ENCODE measurements at places on chromosomes 13 and 19.

- DNase-seq: peak; percentile 76
These were observed 31.2 kb downstream of the TMPRSS9 start for GRCh38 chr19:2391118-2391725.

DNA sequence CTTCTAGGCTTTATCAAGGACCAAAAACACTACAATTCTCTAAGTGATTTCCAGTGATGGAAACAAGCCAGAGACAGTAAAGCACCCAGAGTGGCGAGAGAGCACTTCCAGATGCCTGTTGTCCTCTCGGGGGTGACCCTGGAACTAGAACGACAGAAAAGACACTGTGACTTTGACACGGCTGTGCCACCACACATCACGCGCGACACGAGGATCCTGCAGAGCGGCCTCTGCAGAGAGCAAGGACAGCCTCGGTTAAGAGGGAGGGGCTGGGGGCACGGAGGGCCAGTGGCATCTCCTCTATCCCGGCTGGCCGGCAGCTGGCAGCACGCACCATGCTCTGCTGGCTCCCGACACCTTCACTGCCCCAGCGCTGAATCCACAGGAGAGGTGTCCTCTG, 42.3 kb downstream of the SUGP2 start:
- DNase-seq: no peak

DNA sequence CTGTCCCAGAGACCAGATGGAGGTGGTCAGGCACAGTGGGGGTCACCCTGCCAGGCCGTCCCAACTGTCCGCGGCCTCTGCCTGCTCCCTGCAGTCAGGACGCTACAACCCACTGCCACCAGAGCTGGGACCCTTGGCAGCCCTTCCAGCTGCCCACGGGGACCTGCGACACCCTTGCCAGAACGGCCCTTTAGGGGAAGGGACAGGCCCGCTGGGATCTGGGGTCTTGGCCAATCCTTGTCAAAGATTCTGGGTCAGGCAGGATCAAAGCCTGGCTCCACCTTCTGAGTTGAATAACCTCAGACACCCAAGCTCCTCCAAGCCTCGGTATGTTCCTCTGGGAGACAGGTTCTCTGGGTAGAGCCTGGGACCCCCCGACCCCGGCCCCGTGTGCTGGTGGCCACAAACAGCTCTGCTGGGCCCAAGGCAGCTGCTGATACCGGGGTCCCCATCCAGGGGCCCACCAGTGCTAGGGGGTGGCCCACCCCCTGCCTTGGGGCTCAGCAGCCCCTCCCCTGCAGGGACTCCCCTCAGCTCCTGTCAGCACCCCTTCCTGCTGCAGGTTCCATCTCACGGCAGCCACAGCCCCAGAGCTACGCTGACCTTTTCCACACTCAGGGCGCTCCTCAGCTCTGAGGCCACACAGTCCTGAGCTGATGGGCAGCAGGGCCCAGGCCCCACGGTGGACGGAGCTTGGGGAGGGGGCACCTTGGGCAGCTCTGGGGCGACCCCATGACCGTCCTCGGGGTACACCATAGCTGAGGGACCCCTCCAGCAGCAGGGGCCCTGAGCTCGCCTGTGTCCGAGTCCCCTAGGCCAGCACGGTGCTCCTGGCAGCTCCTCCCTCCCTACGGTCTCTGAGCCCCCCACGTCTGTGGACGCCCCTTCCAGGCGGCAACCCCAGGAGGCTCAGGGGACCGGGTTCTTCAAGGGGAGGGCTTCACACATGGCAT, 18.4 kb downstream of the SBNO2 start:
- DNase-seq: peak; percentile 43

DNA sequence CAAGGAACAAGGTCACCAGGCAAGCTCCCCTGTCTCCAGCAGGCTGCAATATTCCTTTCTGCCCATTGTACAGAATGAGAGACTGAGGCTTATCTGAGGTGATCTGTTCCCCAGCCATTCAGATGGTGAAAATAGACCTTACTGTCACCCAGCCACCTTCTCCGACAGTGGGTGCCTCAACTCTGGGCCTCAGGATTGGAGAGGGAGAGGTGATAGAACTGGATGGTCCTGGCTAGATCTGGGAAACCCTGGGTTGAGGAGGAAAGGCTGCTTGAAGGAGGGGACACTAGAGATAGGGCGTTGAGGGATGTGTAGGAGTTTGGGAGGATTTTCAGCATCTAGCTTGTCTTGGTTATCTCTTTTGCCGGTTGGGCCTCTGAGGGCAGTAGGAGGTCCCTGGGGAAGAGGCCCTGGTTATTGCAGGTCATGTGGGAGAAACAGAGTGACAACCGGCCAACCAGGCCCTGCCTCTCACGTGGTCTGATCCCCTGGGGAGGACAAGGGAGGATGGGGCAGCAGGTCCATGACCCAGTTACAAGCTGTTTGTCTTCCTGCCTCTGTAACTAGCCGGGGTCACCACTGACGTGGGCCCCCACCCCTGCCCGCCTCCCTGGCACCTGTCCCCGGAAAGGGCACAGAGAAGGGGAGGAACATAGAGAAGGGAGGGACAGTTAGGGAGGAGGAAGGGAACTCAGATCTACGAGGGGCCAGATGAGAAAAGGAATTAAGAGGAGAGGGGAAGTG, 8.2 kb downstream of the NFIC start:
- DNase-seq: no peak

DNA sequence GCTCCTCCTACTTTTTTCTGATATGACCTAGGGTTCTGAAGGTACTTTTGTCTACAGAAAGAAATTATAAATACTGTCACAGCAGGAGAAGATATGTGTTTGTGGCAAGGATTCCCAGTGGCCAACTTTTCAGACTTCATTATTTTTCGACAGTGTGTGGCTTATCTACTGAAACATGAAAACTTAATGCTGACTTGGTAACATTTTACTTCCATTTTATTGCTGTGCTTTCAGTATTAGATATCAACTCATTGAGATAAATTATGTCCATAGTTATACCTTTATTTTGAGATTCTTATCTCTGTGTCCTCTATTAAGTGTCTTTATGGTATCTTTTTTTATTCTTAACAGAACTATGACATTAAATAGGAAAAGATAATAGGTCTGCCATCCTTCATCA, 700.0 kb downstream of the PCDH9 start:
- DNase-seq: no peak

- DNase-seq: no peak
These were observed 1.5 kb upstream of the KCNN4 start for GRCh38 chr19:43782311-43782660.

DNA sequence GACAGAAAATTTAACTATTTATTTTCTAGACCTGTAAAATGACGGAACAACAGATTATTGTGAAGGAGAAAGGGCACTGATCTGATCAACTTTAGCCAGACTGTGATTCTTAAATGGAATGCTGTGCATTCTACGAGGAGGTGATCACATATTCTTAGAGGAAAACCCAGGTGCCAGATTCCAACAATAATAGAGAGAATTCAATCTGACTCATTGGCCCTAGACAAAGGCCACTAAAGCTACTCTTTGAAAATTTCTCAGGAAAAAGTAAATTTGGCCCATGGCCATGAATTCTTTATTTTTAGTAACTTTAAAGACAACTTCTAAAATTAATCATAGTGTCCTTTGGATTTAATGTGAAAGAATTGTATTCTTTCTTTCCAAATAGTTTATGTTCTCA, 58.6 kb upstream of the POSTN start:
- peak; percentile 20 for DNase-seq

DNA sequence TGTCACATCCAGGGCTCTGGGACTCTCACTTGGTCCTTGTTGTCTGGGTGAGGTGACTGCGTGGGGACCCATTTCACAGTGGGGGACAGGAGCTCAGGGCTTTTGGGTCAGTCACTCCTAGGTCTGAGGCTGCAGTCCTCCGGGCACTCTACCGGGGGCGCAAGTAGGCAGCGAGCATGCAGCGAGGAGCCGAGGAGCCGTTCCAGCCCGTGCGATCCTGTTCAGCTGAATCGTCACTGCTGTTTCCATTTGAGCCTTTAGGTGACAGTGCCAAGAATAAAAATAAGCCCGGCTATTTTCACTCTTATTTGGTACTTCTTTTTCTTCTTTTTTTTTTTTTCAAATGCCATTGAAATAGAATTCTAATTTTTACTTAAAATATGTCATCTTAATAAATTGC, 126.5 kb downstream of the ZNF536 start:
- DNase-seq: no peak

DNA sequence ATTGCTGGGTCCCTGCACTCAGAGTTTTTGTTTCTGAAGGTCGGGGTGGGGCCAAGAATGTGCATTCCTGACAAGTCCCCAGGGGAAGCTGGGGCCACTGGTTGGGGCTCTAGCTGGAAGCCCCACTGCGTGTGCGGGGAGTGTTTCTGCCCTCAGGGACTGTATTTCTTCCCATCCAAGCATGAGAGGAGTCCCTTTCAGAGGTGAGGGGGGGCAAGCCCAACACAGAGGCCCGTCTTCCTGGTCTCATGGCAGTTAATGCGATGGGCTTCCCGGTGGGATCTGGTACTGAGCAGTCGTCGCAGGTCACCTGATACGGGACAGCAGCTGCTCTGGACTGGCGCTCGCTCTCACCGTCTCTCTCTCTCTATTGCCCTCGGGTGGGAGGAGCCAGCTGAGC, 50.4 kb downstream of the GPR12 start:
- DNase-seq: no peak

DNA sequence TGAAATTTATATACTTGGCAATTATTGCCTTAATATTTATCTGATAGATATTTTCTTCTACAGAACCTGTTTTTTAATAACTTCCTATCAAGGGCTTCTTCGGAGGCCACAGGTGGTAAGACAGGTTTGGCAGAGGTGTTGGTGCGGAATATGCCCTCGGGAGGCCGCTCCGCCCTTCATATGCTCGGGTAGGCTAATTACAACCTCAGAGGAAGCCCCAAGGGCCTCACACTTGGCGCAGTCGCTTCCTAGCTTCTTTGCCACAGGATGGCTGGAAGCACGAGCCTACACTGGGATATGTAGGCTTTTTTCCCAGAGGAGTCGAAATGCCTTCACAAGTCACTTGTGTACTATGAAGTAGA, 68.8 kb downstream of the LMO7 start:
- peak; percentile 68 for DNase-seq

DNA sequence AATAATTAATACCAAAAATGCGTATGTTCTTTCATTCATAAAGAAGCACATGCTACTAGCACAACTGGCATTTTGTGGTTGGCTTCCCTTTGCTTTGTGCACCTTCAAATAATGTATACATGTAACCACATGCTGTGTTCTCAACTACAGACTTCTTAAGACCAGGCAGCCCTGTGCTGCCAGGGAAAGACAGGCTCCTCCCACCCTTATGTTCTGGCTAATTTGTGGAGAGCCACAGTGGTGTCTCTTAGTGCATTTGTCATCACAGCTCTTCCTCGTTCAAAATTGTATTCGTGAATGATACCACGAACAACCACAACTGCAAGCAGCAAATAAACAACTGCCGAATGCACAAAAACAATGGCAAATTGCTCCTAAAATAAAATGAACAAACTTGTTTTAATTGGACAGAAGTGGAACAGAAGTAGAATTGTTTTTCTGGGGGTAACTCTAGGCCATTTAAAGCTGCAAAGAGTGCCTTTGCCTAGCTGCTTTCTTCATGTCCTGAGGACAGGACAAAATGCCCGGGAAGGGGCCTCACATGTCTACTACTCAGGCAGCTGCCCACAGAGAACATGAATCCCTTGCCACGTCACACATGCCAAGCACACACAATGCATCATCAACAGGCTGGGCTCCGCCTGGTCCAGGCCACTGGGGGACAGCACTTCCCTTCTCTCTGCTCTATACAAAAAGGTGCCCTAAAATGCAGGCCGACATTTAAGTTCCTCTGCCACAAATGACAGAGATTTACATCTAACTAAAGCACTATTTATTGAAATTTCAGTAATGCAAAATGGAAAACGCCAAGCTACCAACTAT, 21.7 kb downstream of the IRS2 start:
- peak; percentile 34 for DNase-seq

DNA sequence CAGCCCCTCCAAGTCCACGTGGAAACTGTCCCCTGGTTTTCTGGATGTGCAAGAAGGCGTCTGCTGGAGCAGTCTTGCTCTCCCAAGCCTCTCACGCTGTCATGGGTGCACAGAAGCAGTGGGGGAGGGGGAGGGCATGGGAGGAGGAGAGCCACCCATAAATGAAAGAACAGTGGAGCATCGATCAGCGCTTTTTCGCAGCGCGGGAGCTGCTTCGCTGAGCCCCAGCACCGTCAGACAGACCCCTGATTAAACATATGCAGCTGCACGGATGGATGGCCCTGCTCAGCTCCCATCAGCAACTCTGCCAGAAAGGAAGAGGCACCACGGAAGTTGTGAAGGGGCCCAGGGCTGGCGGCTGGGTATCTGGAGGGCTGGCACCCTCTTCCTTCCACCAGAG, 264.9 kb downstream of the UQCRFS1 start:
- DNase-seq: no peak

GRCh38 chr19:19463348-19464117, 51.8 kb downstream of the TSSK6 start:
- peak; percentile 74 for DNase-seq

GRCh38 chr19:51508059-51508733, 6.6 kb upstream of the SIGLEC12 start:
- DNase-seq: no peak

Measured in fibroblast of villous mesenchyme (primary cell).